ENCODE measurements at places on chromosomes 12 and 14.

DNA sequence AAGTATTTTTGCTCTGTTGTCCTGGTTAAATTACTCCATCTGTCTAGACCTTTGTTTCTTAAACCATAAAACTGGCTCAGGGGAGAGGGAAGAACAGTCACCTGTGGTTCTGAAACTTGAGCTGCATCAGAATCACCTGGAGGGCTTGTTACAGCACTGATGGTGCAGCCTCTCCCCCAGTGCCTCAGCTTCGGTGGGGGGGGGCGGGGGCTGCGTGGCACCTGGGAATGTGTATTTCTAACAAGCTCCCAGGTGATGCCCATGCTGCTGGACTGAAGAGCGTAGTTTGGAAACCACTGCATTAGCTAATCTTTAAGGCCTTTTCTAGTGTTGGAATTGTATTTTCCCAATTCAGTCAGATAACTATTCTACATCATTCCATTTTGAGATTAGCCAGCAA lies 42.7 kb downstream of the GPHB5 start:
- no peak for DNase-seq

DNA sequence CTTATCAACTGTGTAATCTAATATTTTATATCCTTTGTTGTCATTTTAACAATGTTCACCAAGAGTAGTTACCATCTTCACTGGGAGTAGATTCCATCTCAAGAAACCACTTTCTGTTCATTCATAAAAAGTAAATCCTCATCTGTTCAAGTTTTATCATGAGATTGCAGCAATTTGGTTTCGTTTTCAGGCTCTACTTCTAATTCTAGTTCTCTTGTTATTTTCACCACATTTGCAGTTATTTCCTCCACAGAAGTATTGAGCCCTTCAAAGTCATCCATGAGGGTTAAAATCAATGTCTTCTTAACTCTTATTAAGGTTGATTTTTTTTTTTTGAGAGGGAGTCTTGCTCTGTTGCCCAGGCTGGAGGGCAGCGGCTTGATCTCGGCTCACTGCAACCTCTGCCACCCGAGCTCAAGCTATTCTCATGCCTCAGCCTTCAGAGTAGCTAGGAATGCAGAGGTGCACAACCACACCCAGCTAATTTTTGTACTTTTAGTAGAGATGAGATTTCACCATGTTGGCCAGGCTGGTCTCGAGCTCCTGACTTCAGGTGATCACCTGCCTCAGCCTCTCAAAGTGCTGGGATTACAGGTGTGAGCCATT lies 276.6 kb downstream of the ACSS3 start:
- DNase-seq, result no peak

DNA sequence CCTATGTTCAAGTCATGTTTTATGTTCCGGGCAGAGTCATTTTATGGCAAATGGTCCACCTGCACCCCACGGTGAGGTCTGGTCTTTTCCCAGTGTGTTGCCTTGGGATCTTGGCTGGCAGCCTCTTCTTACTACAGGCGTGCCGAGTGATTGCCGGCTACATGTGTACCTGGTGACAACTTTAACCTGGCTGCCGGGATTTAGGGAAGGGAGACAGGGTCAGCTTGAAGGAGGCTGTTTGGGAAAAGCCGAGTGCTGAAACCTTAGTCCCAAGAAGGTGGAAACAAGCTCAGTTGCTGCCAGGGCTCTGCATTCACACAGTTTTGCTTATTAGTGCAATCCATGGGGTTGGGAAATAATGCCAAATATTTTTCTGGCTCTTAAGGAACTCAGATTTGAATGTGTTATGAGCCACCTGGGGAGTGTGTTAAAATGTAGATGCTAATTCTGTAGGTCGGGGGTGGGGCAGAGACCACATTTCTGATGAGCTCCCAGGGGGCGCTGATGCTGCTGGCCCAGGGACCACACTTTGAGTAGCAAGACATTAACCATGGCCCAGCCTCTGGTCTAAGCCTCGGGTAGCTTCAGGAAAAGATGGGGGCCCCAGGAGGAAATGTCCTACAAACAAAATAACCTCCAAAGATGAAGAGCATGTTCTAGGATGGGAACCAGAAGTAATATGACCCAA lies 179.6 kb downstream of the TBX5 start:
- DNase-seq, result no peak

DNA sequence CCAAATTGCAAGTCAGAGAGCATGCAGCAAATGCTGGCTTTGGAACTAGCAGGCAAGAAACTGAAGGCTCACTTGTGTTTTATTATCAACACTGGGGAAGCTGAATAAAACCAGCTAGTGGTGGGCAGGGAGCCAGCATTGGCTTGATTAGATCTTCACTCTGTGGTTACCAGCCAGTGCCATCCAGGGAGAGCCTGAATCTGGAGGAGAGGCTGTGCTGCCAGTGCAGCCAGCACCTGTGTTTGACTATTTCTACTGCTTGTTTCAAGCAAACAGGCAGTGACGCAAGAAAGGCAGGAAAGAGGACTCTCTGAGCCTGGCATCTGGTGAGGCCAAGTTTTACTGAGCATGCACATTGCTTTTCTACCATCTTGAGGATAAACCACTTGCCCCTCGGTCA lies 247.0 kb downstream of the PHLDA1 start:
- DNase-seq, result peak; percentile 24

DNA sequence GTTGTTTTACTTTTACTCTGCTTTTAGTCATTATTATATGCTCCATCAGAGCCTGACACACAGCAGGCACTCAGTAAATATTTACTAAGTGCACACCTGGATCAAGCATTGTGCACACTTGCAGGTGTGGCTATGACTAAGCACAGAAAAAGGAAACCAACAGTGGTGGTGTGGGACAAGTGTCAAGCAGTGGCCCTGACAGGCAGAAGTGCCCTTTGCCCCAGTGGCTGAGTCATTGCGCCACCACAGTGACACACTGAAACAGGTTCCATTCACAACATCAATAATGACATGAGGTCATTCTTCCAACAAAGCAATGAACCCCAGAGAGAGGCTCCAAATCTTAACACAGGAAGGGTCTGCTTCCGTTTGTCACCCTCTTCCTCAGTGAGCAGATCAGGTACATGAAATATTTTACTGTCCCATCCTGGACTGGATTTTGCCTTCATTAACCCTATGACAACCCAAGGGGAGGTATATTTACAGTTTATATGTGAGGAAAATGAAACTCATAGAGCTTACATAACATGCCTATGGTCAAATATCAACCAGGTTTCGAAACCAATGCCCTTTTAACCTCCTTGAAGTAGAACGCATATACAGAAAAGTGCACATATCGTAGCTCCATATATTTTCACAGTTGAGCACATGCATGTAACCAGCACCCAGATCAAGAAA lies 82.6 kb upstream of the GTF2A1 start:
- peak; percentile 85 for DNase-seq

DNA sequence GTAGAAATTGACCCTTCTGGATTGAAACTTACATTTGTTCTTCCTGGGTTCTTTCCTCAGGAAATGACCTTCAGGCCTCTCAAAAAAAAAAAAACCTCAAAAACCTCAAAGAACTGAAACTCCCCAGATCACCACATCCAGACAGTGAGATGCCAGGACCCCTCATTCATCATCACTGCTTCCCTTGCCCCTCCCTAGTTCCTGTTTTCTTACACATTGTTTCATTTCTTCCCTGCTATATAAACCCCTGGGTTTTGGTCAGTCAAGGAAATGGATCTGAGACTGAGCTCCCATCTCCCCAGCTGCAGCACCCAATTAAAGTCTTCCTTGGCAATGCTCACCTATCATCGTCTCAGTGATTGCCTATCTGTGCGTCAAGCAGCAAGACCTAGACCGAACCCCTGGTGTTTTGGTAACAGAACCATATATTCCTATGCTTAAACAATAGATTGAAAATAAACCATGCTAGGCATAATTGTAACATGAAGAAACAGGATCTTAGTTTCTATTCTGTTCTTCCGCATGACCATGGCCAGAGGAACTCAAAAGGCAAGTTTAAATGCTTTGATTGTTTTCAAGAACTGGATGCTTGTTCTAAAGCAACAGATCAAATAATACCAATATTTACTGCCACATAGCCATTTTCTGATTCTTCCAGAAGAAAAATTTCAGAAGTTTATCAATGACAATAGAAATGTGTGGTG lies 108.0 kb upstream of the MAX start:
- DNase-seq, result no peak

GRCh38 chr12:105933671-105934665 lies 204.8 kb downstream of the NUAK1 start:
- peak; percentile 98 for DNase-seq

DNA sequence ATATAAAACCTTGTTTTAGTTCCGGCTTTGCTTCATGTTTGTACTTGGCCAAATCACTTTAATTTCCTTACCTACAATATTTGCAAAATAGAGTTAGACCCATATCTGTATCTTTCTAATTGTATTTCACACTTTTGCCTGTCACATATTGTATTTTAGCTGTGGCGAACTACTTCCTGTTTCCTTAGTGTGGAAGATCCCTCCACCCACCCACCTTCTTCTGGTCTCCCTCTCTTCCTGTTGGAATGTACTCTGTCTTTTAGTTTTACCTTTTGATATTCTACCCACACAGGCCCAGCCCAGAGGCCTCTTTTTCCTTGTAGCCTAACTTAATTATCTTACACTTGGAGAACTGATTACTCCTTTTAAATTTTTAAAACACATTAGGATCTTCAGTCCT lies 78.2 kb downstream of the SCN8A start:
- DNase-seq, result no peak

GRCh38 chr14:50402965-50403364 lies 6.3 kb upstream of the CDKL1 start:
- peak; percentile 42 for DNase-seq

GRCh38 chr12:119134284-119135072 lies 44.3 kb upstream of the HSPB8 start:
- DNase-seq, result no peak

Measured in epithelial cell of esophagus (primary cell).